Osteoblast (primary cell): ENCODE measurements at places on chromosomes 12 and 14. TPM values are rescaled to one million over a fixed set of nuclear protein-coding genes. Genes with fewer than 3 reads are reported as not detected.
A peak's percentile ranks its signal among the peaks of the same experiment; 100 is the strongest.

Gene OR4E2
- not detected in 2 replicates for total RNA-seq

Gene OTUB2
- total RNA-seq = 1.2 and 1.4 TPM in 2 replicates

Gene CARMIL3
- not detected in 2 replicates for total RNA-seq

Gene ZBTB25
- total RNA-seq = 9.8 and 10.6 TPM in 2 replicates

DNA sequence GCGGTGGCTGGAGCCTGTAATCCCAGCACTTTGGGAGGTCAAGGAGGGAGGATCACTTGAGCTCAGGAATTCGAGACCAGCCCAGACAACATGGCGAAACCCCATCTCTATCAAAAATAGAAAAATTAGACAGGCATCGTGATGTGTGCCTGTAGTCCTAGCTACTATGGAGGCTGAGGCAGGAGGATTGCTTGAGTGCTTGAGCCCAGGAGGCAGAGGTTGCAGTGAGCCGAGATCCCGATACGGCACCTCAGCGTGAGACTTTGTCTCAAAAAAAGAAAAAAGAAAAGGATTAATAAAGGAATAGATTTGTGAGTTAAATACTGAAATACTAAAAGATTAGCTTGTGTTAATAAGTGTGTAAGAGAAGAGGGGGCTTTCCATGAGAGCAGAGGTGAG lies 29.4 kb downstream of the RPGRIP1 start:
- H3K4me3 ChIP-seq = peak overlapping the region; percentile 33
- no peak for DNase-seq
- peaks cover 30% of the 10 kb centered on the region for H3K27me3 ChIP-seq
- no peaks in the 10 kb centered on the region for H3K36me3 ChIP-seq
- H3K4me1 ChIP-seq = no peaks in the 10 kb centered on the region

DNA sequence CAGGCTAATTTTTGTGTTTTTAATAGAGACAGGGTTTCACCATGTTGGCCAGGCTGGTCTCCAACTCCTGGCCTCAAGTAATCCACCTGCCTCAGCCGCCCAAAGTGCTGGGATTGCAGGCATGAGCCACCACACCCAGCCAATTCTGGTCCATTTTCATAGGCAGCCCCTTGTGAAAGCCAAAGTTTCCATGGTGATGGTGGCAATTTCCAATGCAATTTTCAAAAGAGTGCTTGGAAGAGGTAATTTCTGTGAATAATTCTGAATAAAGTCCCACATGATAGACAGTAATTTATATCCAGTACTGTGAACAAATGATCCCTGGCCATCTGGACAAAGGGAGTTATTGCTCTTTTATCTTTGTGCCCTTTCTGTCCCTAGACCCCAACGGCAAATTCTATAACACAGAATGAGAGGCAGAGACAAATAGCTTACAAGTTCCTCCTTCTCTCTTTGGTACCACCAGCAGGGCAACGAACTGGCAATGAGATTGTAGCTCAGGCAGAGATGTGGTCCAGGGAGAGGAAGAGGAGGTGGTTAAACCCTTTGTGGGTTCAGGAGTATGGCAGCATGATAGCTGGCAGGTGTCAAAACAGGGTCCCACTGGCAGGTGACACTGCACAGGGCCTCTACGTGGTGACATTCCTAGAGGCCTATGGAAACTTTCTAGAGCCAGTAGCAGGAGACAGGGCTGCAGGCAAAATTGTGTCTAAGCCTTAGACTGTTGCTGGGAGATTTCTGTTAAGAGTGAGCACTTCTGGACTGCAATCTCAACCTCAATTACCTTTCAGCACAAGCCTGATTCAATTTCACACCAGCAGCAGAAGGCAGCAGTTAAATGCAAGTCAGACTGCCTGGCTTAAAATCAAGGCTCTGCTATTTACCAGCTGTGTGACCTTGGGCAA lies 46.5 kb downstream of the NT5DC3 start:
- H3K4me3 ChIP-seq = no peak overlapping the region
- no peaks in the 10 kb centered on the region for H3K4me1 ChIP-seq
- H3K36me3 ChIP-seq = peaks cover 39% of the 10 kb centered on the region
- no peak overlapping the region for H3K27ac ChIP-seq

Gene TMEM132D
- not detected in 2 replicates for total RNA-seq

- no peaks in the 10 kb centered on the region for H3K36me3 ChIP-seq
- H3K4me1 ChIP-seq = no peaks in the 10 kb centered on the region
- H3K27me3 ChIP-seq = peaks cover 4% of the 10 kb centered on the region
- no peak overlapping the region for H3K27ac ChIP-seq
Measured at GRCh38 chr14:76473481-76474263, 97.7 kb downstream of the ESRRB start.

Gene TMEM52B
- not detected in 2 replicates for total RNA-seq

- peaks cover 85% of the 10 kb centered on the region for H3K4me1 ChIP-seq
- peak overlapping the region; percentile 33 for H3K27ac ChIP-seq
- H3K36me3 ChIP-seq = peaks cover 16% of the 10 kb centered on the region
- no peak overlapping the region for H3K4me3 ChIP-seq
- DNase-seq = peak; percentile 70
- no peaks in the 10 kb centered on the region for H3K27me3 ChIP-seq
Measured at GRCh38 chr12:57840726-57841125, 5.8 kb downstream of the CTDSP2 start.

Gene PPM1H
- 13.0 and 13.4 TPM in 2 replicates for total RNA-seq

GRCh38 chr14:104731320-104732294 lies 7.6 kb downstream of the ADSS1 start:
- H3K36me3 ChIP-seq = no peaks in the 10 kb centered on the region
- no peak overlapping the region for H3K27ac ChIP-seq
- peak; percentile 88 for DNase-seq
- H3K27me3 ChIP-seq = no peaks in the 10 kb centered on the region

Gene PROX2
- not detected in 2 replicates for total RNA-seq

DNA sequence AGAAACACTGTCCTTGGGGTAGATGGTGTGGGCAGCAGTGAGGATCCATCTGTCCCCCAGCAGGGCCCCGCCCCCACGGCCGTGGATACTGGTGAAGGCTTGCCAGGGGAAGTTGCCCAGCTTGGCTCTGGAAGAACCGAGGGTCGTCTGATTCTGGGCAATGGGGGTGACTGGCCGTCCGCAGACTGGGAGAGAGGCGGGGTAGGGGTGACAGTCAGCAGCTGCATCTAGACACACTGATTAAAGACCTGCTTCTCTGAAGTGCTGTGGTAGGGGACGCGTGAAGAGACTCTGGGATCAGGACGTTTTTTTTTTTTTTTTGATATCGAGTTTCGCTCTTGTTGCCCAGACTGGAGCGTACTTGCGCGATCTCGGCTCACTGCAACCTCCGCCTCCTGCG lies 4.7 kb upstream of the C1R start:
- H3K36me3 ChIP-seq = peaks cover 15% of the 10 kb centered on the region
- peaks cover 17% of the 10 kb centered on the region for H3K4me1 ChIP-seq
- H3K4me3 ChIP-seq = no peak overlapping the region
- H3K27me3 ChIP-seq = peaks cover 3% of the 10 kb centered on the region
- no peak overlapping the region for H3K27ac ChIP-seq
- no peak for DNase-seq

Gene RAB5B
- total RNA-seq = 82.9 and 87.5 TPM in 2 replicates

Gene C12orf50
- under 0.01 TPM in 1 of 2 replicates, not detected in the other for total RNA-seq
